Activated T-helper 1 cell treated with anti-CD3 and anti-CD28 coated beads, Interleukin-2, amount 50 U/mL, for 16 hours (primary cell): ENCODE measurements at places on chromosomes 1 and 21.

DNA sequence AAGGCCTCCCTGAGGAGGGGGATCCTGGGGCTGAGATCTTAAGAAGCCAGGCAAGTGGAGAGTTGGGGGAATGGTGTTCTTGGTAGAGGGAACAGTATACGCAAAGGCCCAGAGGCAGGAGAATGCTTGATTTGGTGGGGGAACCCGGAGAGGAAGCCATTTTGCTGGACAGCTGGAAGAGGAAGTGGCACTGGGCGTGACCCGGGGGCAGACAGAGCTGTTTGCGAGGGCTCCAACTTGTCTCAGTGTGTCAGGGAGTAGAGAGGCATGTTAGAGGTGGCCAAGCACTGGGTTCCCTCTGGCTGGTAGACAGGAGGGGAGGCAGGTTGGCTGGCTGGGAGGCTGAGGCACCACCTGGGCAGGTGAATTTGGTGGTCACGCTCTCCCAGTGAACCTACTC, 96.3 kb upstream of the ACTL8 start:
- no peak for DNase-seq

GRCh38 chr1:158002022-158002630, 8.7 kb downstream of the KIRREL1 start:
- no peak for DNase-seq

DNA sequence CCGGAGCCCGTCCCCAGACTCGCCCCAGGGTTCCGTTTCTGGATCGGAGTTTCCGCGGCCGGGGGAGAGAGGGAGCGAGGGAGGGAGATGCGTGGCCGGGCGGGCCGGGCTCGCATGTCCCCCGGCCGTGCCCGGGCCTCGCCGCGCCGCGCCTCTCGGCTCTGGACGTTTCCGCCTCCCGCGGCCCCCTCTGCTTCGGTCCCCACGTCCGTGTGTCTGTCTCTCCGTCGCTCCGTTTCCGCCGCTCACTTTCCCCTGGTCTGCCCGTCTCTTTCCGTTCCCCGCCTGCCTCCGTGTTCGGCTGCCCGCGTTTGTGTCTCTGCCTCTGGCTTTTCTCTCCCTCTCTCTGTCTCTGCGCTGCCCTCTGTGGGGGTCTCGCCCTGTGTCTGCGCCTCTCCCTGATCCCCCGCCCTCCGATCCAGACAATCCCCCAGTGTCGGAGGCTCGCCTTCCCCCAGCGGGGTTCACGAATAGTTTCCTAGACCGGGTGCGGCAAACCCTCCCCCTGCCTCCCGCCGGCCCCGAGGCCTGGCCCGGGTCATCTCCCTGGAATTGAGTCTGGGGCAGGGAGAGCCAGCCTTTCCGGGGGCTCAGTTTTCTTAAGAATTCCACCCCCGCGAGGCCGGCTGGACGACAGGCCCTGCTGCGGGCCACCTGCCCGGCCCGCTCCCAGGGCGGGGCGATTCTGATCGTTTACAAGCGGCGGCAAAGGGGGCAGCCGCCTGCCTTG, 735 bp downstream of the NBL1 start:
- no peak for DNase-seq

DNA sequence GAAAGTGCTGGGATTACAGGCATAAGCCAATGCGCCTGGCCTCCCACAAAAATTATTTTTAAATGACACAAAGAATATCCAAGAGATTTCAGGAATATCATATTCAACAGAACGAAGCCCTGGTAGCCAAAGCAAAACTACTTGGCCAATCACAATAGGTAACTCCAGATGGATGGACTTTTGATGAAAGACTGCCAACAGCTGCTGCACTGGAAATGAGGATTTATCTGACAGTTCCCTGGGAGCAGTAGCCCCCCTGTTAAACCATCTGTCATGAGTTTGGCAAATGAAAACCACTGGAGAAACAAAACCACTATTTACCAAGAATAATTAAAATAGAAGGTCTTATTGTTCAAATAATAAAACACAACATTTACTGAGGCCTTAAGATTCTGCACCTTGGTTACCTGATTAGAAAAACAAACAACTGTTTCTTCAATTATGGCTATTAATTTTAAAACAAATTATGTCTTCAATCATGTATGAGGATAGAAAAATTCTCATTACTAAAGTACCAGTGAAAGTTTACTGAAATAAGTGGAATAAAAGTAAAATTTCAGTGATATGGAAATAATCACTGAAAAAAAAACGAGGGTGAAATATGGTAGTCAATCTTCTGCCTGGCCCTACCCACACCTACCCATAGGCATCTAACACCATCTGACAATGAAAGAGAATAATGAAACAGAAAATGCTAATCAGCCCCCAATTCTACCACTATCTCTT, 34.3 kb upstream of the PSMG1 start:
- no peak for DNase-seq

DNA sequence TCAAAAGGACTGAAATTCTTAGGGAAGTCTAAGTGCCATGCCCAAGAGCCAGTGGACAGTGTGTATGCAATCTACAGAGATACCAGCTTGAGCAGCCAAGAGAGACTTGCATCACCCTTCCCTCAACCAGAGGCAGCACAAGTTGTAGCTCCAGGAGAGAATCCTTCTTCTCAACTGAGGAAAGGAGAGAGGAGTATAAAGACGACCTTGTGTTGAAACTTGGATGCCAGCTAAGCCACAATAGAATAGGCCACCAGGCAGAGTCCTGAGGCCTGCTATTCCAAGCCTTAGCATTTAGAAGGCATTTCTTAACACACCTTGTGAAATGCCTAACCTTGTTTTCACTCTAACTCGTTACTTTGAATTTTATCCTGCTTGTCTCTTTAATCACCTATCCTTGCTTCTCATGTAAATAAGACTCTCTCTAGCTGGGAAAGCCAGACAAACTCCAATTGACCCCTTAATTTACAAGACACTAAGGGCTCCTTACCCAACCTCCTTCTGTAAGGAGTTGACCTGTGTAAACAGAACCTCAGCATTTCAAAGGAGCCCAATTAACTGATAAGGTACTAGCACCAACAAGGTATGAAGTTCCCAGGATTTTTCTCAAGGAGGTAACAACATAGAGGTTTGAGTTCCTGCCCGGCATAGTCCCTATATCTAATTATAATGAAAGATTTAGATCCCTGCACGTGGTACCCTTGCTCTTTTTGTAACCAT, 738.8 kb downstream of the AMY1C start:
- DNase-seq: no peak

DNA sequence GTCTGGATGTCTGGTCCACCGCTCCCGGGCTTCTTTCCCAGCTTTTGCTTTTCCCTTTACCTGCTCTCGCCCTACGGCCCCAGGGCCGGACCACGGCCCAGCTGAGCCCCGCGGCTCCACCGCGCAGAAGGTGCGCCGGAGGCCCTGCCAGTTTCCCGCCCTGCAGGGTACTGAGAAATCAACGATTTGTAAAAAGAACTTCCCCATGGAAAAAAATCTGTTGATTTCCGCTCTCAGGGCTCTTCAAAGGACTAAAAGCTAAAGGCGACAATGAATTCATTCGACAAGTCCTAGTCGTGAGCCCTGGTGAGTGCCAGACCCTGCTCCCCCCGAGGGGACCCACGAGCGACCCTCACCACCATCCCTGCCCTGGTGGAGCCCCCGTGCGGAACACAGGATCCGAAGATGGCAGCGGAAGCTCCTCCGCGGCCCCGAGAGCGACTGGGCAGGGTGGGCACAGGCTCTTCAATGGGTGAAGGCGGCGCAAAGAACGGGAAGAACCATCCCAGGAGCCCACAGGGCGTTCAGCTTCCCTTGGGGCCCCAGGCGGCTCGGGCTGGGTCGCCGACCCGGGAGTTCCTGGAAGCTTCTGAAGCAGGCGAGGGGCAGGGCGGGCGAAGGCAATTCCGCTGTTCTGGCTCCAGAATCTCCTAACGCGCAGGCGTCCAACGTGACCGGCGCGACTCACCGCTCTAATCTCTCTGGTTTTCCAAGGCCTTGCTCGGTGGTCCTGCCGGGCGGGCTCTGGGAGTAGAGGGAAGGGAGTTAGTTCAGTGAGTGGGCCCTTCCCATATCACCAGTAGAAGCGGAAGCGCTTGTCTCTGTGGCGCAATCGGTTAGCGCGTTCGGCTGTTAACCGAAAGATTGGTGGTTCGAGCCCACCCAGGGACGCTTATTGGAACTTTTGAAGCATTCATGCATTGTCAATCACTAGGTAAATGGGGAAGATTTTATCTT, 6.6 kb upstream of the RNU1-2 start:
- DNase-seq: peak; percentile 54

- DNase-seq: no peak
These were observed 79.2 kb downstream of the MAN1C1 start for GRCh38 chr1:25695771-25696311.

DNA sequence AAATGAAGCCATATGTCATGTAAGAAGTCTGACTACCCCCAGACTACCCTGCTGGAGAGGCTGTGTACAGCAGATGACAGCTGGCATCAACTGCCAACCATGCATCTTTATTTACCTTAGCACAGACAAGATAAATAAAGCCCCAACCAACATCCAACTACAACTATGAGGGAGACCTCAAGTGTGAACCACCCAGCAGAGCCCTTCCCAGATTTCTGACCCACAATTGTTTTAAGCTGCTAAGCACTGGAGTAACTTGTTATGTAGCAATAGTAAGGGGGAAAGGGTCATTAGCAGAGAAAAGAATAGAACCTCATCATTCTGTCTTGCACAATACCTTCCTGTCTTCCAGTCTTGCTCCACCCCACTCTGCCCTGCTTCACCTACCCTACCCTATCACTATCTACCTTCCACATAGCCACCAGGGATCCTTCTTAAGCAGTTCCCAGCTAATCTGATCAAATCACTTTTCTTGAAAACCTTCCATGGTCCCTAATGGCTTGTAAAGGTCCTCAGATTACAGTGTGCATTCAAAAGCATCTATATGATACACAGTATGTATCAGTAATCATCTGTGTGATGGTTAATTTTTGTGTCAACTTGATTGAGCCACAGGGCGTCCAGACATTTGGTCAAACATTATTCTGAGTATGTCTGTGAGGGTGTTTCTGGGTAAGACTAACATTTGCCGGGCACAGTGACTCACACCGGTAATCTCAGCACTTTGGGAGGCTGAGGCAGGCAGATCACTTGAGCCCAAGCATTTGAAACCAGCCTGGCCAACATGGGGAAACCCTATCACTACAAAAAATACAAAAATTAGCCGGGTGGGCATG, 19.6 kb upstream of the RBM15 start:
- no peak for DNase-seq

- no peak for DNase-seq
These were observed 39.2 kb downstream of the ERO1B start for GRCh38 chr1:236242568-236242967.
